ENCODE measurements at places on chromosomes 6 and 20.

- DNase-seq, result no peak
These were observed 140.3 kb upstream of the AGPAT4 start for GRCh38 chr6:161414180-161414579.

GRCh38 chr6:107275330-107275865, 160.1 kb upstream of the BEND3 start:
- no peak for DNase-seq

- no peak for DNase-seq
These were observed 1.6 kb downstream of the ZMYND8 start for GRCh38 chr20:47354714-47355488.

DNA sequence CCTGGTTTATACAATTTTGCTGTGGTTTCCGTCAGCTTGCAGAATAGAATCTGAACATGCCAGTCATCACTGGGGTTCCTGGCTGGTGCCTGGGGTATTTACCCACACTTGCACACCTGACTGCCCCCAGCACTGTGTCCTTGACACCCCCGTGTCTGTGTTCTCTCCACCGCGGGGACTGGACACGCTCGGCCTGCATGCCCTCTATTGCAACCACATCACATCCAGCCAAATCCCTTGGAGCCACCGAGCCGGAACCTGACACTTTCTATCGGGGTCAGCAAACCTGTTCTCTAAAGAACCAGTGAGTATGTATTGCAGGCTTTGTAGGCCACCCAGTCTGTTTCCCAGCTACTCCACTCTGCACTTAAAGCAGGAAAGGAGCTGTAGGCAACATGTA, 527.5 kb downstream of the PRKN start:
- no peak for DNase-seq

- no peak for DNase-seq
These were observed 44.8 kb downstream of the FGD2 start for GRCh38 chr6:37050045-37050853.

GRCh38 chr6:38116248-38116647, 296.7 kb downstream of the ZFAND3 start:
- no peak for DNase-seq

- no peak for DNase-seq
These were observed 10.6 kb upstream of the TTLL2 start for GRCh38 chr6:167314180-167314821.

Data from fibroblast of gingiva (primary cell).